Fibroblast of lung (primary cell): ENCODE measurements at places on chromosomes 6 and 20. TPM values are rescaled to one million over a fixed set of nuclear protein-coding genes. Genes with fewer than 3 reads are reported as not detected.

Gene SOBP
- total RNA-seq = 5.6 and 6.3 TPM in 2 replicates

Gene MRPL14
- 53.7 and 60.6 TPM in 2 replicates for total RNA-seq

Gene TMX4
- 20.5 and 23.6 TPM in 2 replicates for total RNA-seq

Gene CD93
- under 0.01 TPM in 1 of 2 replicates, not detected in the other for total RNA-seq

Gene AKAP12
- 65.5 and 68.5 TPM in 2 replicates for total RNA-seq

Gene IL17F
- not detected in 2 replicates for total RNA-seq

GRCh38 chr20:50629670-50630045 is 61.7 kb downstream of the RIPOR3 start:
- no peak for DNase-seq

- DNase-seq = peak; percentile 72
Observed at GRCh38 chr20:4592316-4593148, 129.2 kb upstream of the PRND start.

GRCh38 chr20:21235484-21236445 is 67.4 kb upstream of the XRN2 start:
- peak; percentile 47 for DNase-seq

GRCh38 chr6:81612136-81612535 is 140.3 kb downstream of the TENT5A start:
- no peak for DNase-seq

GRCh38 chr20:4946986-4947385 is 54.3 kb downstream of the SLC23A2 start:
- no peak for DNase-seq

DNA sequence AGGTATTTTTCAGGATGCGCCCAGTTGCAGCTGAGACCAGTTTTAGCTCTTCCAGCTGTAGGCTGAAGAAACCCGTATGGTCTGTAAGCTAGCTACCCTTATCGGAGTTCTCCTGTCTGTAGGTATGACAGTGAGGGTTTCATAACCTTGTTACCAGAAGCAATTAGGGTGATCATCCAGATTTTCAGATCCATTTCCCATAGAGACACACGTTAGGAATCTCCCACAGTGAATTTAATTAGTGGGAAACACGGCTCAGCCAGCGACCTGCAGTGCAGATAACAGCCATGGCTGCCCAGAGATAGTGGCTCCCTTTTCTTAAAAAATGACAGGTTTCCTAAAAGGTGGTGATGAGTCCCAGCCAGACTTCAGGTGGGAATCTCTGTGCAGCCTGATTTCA is 111.1 kb downstream of the BTBD3 start:
- DNase-seq = no peak

GRCh38 chr20:23482138-23482537 is 8.8 kb upstream of the CST8 start:
- no peak for DNase-seq

- DNase-seq = peak; percentile 78
Observed at GRCh38 chr6:81995548-81996289, 243.2 kb upstream of the TENT5A start.

DNA sequence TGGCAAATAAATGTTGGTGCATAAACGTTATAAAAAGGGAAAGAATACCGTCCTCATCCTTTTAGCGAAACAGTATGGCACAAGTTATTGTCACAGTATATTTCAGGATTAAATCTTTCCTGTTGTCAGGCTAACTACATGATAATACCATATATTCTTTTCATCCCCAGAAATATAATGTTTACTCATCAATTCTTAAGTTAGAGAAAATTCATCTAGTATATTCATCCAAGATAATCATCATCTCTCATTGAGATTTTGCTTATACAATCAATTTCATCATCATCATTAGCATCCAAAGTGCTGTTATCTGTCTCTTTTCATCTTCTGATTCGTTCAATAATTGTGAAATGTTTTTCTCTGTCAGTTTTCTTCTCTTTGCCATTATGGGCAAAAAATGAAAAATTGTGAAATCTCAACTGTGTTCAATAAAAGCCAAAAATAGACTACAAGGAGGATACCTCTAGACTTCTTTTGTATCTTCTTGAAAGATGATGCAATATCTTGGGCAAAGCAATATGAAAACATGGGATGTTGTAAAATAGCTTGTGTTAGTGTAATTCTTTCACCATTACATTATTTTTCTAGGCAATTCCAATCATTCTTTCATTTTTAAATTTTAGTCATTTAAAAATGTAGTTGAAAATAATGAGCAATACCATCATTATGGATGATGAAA is 2.6 kb downstream of the SPACA1 start:
- no peak for DNase-seq

DNA sequence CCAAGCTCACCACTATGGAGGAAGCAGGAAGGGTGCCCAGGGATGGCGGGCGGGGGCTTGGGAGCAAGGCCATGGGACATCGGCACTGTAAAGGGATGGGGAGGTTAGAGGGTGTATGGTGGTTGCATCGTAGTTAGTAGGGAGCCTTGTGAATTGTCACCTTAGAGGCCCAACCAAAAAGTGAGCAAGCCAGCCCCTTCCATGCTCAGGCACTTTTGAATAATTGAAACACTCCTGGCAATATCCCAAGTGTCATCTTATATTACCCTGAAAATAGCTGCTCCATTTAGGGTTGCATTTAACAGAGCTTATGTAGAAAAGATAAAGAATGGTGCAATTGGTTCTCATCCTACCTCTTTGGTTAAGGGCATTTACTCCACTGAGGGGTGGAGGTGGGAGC is 169.2 kb downstream of the SAMD5 start:
- no peak for DNase-seq

DNA sequence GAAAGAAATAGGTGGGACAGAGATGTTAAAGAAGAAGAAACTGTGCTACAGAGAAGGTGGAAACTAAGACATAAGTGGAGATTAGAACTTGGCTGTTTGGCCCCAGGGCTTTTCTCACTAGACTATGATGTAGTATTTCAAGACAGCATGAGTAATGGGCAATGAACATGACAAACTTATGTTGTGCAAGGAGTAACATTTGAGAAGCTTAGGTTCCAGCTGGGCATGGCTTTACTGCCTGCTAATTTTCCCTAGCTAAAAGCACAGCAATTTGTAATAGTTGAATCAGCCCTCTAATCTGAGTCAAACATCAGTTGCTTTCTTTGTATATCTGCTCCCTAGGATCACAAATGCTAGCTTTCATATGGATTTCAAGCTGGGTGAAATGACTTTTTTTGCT is 294.3 kb upstream of the BMP2 start:
- peak; percentile 73 for DNase-seq

- DNase-seq = no peak
Observed at GRCh38 chr20:40449974-40450616, 238.9 kb downstream of the MAFB start.

- DNase-seq = no peak
Observed at GRCh38 chr6:124780623-124781022, 181.6 kb upstream of the RNF217 start.

- no peak for DNase-seq
Observed at GRCh38 chr6:12890171-12890790, 173.7 kb downstream of the PHACTR1 start.

DNA sequence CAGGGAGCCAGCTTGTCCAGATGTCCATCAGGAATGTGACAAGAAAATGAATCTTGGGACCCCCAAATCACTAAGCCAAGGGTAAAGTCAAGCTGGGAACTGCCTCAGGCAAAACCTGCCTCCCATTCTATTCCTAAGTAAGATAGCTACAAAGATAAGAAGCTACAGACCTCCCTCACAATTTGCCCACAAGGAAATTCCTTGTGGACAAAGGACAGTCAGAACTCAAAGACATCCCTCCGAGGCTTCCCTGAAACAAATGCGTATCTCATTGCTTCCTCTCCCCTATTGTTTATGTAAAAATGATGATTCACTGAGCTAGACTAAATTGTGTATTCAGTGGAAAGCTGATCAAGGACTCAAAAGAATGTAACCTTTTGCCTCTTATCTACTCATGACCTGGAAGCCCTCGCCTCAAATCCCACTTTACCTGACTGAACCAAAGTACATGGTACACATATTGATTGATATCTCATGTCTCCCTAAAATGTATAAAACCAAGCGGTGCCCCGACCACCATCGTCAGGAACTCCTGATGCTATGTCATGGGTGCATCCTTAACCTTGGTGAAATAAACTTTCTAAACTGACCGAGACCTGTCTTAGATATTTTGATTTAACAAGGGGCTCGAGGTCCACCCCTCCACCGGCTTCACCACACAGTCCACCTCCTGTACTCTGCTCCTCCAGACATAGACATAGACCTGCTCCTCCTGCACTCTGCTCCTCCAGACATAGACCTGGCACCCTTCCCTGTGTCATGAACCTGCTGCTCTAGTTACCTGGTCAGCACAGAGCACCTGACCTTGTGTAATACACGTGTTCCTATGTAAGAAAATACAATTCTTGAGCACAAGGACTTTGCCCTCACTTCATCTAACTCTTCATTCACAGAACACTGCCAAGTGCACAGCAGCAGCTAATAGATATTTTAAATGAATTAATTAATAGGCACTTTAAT is 81.4 kb downstream of the WDR27 start:
- DNase-seq = peak; percentile 38

GRCh38 chr6:132227904-132228303 is 173.4 kb downstream of the MOXD1 start:
- peak; percentile 87 for DNase-seq

- no peak for DNase-seq
Observed at GRCh38 chr6:94955156-94955555, 622.2 kb upstream of the MANEA start.

DNA sequence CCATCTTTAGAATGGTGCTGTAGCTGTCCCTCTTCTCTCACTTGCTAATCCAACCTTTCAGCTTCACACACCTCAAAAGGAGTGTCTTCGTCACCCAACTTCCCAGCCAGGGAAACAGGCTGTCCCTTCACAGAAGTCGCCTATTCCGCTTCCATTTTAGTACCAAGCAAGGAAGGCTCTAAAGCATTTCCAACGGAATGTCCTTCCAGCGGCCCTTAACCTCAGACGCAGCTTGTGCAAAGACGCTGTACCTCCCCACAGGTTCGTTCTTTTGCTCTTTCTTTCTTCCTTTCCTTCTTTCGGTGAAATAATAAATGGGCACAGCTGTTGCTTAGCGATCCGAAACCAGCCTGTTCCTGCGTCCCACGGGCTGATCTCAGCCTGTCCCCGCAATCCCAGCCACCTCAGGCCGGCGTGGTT is 1.5 kb downstream of the PTPRT start:
- no peak for DNase-seq

DNA sequence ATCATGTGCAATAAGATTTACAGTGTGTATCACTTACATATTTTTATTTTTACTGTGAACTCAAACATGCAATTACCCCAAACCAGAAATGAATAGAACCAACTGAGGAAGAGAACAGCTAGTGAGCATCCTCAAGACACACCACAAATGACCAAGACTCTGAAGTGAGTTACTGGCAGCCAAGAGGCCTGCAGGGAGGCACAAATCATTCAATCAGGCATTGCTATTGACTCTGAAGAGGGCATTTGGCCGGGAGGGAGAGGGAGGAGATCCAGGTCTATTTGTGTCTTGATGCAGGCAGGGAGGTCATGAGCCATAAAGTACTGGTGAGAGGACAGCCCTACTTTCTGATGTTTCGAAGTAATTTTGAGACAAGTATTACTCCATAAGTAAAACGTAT is 257.7 kb downstream of the BCKDHB start:
- DNase-seq = no peak

DNA sequence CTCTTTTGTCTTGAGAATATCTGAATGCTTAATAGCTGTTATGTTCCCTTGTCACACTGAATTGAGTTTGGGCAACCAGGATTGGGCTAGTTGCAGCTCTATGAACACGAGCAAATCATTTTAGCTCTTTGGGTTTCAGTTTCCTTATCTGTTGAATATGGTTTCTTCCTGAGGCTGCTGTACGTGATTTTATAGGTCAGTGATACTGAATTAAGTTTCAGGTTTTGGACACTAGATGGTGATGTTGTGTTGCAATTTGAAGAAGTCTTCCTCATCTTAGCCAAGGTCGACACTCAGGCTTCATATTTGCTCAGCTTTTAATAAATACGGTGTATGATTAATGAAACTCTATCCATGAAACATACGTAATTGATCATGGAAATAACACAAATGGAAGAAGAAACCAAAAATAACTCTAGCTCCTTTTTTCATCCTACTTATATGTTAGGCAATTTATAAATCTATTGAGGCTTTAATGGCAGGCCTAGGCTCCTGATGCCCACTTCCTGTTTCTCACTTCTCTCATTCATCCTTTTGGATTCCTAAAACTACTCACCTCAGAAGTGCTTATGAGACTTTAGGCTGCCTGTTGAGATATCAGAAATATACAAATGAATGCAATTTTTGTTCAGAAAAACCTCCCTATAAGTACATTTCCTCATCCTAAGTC is 354.1 kb upstream of the MAP3K7 start:
- peak; percentile 80 for DNase-seq

DNA sequence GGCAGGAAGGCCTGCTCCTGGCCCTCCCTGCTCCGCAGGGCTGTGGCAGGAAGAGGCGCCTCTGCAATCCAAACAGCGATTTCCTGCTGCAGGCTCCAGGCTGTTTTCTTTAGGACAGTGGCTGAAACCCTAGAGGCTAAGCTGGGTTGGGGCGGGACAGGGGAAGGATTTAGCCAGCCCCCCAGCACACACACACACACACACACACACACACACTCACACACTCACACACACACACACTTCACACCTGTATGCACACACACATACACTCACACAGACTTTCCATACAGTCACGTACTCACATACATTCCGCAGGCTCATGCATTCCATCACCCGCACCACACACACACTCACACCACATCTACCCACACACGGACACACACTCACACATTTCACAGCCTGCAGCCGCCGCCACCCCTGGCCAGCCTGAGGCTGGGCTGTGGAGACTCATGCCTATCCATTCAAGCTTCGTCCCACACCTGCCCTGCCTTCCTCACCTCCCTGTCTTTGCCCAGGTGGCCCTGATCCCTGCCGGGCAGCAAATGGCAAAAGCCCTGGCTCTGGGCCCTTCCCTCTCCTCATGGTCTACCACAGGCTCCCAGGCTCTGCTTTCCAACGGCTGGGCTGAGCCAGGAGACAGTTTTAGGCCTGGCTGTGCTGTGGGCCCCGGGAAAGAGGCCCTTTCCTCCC is 17.9 kb downstream of the MDFI start:
- DNase-seq = peak; percentile 59

DNA sequence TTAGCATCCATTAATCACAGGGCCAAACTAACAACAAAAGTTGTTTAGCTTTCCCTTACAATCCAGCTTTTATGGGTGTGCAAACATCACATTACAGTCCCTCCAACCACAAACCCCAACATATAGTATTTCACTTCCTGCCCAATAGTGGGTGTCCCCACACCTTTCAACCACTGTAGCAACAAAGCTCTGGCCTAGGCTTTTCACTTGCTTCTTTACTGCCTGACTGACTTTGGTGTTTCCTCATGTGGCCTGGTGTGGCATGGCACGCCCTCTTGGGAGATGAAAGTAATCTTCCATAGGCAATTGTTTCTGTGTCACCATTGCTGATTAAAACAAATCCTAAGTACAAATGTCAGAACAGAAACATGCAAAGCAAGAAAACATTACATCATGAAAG is 46.3 kb downstream of the MCM8 start:
- DNase-seq = no peak
